ENCODE measurements at places on chromosomes 2 and 18.

DNA sequence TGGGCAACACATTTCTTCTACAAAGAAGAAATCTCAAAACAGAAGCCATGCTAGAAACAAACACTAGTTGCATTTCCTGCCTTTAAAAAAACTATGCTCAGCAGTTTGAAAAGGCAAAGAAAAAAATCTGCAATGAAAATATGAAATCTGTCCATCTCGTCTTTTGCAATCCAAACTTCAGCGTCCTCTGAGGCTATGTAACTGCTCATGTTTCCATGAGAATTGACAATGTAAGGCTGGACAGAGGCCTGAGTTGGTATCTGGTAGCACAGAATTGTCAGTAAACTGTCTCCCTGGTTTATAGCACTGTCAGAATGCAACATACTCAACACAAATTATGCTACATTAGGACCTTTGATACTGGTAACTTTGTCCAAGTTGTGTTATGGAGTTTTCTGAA is 429.9 kb downstream of the ARHGAP15 start:
- DNase-seq, result no peak

DNA sequence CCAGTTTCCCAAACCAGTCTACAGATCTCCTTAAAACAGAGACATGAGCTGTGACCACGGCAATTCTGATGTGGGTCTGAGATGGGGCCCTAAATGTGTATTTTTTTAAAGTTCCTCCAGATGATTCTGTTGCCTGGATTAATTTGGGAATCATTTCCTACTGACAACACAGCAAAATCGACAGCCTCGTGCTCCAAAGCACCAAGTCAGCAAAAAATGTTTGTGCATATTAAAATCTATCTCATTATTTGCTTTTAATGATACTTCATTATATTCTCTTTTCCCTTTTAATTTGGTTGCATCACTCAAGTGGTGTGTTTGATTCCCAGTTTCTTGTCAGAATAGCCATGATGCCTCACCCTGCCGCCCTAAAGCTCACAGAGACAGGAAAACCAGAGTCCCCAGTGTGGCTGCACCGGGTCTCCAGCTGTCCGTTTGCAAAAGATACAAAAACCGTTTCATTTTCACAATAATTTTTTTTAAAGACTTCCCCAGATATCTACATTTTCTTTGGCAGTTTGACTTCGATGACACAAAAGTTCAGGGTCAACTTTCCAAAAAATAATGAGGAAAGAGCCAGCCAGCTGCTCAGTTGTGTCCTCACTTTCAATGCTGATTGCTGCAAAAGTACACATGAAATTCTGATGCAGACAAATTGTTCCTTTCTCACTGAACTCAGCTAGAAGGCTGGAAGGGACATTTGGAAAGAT is 443.2 kb upstream of the ID2 start:
- DNase-seq, result no peak

DNA sequence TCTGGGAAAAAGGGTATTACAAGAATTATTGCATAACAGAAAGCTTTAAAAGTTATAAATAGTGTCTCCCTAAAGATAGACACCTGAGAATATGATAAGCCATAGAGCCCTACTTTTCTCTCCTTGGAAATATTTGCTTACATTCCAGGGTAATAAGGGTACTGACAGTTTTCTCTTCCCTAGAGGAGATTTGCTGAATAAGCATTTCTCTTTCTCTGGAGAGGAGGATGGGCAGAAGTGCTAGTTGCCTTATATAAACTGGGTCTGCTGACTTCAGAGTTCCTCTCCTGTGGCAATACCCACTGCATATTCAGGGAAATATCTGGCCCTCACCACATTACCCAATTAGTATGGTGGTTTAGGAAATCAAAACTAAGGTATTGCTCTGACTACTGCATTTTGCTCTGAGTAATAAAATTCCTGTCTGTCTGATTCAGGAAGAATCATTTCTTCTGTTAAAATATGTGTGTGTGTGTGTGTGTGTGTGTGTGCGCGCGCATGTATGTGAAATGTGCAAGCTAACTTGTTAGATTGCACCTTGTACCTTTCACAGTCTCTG is 1391.3 kb downstream of the DSC3 start:
- DNase-seq, result no peak

- DNase-seq, result no peak
Measured at GRCh38 chr2:9699139-9700108, 68.6 kb upstream of the YWHAQ start.

DNA sequence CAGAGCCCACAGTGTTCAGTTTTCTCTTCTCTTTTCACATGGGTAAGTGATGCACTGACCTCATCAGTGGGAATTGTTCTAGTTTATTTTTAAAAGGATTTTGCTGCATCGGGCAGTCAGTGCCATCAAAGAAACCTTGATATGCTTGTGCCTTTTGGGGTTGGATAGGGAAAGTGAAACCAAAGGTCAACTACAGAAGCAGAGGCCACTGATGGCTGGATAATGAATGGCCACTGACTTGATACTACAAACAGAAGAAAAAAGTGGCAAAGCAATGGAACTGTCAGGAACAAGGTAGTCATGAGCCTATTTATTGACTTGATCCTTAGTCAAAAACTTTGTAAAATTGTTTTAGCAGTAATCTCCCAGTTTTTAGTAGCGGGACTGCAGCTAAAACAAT is 636.3 kb upstream of the ZEB2 start:
- DNase-seq, result no peak

DNA sequence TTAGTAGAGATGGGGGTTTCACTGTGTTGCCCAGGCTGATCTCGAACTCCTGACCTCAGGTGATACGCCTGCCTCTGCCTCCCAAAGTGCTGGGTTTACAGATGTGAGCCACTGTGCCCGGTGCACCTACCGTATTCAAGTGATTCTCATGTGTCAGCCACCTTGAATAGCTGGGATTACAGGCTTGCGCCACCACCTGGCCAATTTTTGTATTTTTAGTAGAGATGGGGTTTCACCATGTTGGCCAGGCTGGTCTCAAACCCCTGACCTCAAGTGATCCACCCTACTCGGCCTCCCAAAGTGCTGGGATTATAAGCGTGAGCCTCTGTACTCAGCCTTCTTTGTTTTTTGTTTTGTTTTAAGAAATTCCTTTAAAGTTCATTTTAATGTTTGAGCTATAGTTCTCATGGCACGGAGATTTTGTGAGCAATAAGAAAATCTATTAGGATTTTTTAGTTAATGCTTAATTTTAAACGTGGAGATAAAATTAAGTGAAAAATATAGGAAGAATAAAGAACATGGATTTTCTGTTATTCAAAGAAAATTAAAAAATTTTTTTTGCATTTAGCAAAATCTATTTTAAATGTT is 242.6 kb downstream of the PHLPP1 start:
- no peak for DNase-seq

- DNase-seq, result no peak
Measured at GRCh38 chr2:240553956-240554480, 3.8 kb downstream of the ANKMY1 start.

GRCh38 chr2:29202819-29203495 is 87.7 kb downstream of the CLIP4 start:
- DNase-seq, result no peak

- no peak for DNase-seq
Measured at GRCh38 chr2:240165661-240166060, 25.2 kb upstream of the OTOS start.

GRCh38 chr2:157831573-157832315 is 44.4 kb downstream of the ACVR1 start:
- DNase-seq, result no peak

DNA sequence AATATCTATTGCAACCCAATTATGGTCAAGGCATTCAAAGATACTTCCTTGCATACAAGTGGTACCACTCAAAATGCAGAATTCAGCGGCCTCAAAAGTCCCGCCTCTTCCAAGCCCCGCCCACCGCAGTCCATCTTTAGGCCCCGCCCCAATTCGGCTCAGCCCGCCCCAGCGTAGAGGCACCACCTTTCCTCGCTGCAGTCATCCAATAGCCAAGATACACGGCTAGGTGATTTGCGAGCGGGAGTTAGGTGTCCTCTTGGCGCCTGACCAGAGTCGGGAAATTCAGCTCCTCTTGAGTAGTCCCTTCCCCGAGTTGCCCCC is 431 bp upstream of the SEC11C start:
- peak; percentile 84 for DNase-seq

DNA sequence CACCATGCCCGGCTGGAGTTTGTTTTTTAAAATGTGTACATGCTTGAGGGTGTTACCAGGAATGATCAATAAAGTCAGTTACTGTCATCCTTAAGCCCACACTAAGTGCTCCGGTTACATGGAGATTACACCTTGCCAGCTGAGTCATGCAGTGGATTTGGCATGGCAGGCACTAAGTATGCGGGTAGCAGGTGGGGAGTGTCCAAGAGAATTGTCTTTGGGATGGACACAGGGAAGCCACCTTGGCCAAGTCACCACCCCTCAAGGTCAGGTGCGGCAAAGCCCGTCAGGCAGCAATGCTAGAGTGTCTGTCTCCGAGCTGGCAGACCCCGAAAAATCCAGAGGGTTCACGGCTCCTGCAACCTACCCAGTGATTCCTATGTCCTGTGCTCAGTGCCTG is 54.8 kb downstream of the GBX2 start:
- no peak for DNase-seq

DNA sequence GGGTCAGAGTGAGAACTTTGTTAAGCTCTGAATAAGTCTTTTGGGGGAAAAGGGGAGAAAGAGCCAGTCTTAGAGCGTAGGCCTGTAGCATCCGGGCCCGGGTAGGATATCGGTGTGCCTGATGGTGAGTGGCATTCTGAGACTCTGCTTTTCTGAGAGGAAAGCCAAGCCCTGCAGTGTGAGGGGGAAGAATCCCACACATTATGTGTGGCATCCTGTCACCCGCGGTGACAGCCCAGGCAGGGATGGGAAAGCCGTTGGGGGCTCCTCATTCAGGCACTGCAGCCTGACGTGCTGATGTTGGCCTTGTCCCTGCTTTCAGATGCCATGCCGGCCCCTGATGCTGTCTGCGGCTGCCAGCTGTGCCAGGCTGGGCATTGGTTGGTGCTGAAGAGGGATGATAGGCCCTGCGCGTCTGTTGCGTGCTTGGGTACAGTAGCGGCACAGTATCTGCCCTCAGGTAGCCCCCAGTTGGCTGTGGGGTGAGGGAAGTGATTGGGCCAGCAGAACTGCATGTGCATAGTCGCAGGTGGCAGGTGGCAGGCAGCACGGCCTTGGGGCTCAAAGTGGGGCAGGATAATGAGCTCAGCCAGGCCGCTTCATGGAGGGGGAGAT is 37.6 kb downstream of the GLI2 start:
- DNase-seq, result no peak

DNA sequence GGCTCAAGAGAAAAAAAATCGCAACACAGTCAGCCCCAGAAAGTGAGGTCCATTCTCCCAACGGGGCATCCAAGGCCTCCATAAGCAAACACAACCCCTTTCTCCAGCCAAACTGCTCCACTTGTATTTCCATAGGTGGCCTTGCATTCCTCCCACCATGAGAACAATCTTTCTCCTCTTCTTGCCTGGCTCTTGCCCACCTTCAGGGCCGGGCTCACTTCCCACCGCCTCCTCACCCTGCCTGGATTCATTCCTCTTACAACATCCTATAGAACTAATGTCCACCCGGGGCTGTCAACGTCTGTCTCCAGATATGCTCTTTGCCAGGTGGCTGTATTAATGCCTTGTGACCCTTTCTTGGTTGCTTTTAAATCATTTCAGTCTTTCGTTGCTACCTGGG is 124.5 kb downstream of the SMAD7 start:
- DNase-seq, result no peak

GRCh38 chr2:200814276-200814815 is 2.6 kb downstream of the BZW1 start:
- no peak for DNase-seq

DNA sequence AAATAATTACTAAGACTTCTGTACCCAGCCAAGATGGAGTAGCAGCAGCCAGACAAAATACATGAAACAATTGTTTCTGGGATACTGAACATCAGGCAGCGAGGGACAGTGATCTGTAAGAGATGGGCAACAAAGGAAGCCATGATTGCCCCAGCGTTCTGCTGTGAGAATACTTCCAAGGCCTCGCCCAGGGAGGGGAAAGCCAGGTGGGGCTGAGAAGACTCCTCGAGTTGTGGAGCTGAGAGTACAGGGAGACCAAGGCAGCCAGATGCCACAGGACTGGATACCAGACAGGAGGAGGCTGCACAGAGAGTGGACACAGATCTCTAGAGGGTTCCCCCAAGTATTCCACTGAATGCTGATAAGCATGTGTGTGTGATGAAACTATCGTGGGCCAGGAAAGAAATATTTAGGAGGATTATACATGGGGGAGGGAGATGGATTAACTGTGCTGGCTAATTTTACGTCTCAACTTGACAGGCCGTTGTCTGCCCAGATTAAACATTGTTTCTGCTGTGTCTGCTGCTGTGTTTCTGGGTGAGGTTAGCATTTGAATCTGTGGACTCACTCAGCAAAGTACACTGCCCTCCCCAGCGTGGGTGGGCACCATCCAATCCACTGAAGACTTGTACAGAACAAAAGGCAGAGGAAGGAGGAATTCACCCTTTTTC is 10.2 kb upstream of the LIMS2 start:
- no peak for DNase-seq

- DNase-seq, result no peak
Measured at GRCh38 chr2:137254052-137254451, 488.7 kb downstream of the THSD7B start.

DNA sequence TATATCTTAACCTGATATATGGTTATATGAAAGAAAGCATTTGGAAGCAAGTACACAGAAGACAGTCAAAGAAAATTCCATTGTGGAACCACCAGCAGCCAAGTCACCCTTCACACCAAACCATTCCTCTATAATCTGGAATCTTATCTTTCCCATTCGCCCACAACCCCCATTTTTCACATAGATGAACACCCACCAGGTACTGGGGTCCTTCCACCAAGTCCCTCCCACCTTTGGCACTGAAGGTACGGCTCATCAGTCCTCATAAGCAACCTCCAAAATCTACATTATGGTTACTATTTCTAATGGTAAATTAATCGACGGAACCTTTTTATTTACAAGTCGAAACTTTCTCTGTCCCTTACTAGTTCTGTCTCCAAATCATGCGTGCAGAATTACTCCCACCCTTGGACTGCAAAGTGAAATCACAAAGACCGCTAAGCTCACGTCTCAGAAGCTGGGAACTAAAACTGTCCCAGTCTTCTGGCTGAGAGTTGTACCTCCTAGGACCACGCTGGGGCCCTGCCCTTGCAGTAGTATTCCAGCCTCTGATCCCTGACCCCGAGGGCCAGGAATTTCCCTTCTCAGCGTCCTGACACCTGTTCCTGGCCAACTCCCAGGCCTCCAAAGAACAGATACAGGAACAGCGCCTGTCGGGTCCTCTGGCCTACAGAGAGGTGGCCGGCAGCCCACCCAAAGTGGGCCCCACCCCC is 702 bp downstream of the OLA1 start:
- DNase-seq, result no peak

- DNase-seq, result no peak
Measured at GRCh38 chr2:23027396-23027795, 357.6 kb upstream of the KLHL29 start.

- no peak for DNase-seq
Measured at GRCh38 chr2:14454202-14454601, 178.3 kb upstream of the LRATD1 start.

DNA sequence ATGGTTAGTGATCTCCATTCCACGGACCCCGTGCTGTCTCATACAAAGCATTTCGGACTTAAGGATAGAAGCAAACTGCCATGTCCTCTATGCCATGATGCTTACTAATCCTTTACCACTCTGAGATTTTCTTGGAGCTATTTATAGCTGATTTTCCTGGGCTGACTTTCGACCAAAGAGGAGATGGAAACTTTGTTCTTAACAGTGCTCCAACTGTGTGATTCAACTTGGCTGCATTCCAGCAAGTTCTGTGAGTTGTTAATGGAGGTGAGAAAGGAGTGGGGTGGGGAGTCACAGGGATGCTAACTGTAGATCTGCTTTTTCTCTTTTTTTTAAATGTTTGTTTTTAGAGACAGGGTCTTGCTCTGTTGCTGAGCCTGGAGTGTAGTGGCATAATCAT is 45.5 kb upstream of the MSH2 start:
- DNase-seq, result no peak

- DNase-seq, result peak; percentile 46
Measured at GRCh38 chr2:85437488-85438200, 19.1 kb downstream of the SH2D6 start.
